ENCODE measurements at places on chromosomes 13 and 19.
A peak's percentile ranks its signal among the peaks of the same experiment; 100 is the strongest.

DNA sequence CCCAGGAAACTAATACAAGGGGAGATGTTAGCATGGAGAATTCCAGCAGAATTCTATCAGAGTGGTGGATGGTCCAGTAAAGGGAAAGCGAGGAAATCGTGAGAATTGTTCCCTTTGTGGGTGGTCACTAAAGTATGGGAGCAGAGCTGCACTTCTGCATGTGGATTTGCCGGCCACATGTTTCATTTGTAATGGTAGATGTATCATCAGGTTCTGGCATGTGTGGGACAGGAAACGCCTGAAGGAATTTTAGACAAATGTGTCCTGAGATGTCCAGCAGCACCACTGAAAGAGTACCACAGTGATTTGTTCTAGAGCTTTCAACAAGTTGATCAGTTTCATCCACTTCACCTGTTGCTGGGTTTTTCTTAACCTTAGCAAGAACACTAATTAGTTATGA lies 308.4 kb downstream of the SHISA2 start:
- DNase-seq = no peak

GRCh38 chr13:44874886-44875630 lies 114.2 kb downstream of the NUFIP1 start:
- no peak for DNase-seq

DNA sequence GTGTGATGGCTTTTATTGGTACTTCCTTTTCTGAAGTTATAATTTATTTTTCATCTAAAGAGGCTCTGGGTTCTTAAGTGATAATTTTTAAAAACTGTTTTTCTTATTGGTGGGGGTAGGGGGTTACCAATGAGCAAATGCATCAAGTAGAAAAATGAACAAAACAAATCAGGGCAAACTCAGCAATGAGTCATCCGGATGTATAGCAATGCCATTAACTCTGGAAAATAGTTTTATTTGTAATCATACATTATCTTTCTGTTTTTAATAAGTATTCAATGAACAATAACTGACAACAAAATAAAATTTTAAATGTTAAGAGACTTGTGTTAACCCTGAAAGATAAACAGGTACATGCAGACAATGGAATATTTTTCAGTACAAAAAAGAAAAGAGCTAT lies 67.6 kb downstream of the UFM1 start:
- no peak for DNase-seq

GRCh38 chr19:45593520-45593919 lies 8.5 kb downstream of the GPR4 start:
- DNase-seq = no peak

DNA sequence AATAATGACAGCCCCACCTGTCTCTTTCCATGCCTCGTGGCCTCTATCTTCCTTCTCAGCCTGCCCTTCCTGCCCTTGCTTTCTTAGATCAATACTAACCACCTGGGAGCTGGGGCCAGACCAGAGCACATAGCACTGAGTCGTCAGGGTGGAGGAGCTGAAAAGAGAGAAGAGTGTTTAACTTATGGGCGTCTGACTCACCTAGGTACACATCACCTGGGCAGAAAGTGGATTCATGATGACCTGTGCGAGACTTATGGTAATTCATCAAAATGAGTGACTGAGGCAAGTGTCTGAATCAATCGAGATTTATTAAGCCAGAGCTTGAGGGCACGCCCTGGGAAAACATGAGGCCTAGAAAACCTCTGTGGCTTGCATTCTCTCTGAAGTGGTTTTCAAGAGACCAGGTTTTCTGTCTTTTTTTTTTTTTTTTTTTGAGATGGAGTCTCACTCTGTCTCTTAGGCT lies 19.2 kb downstream of the CEACAM6 start:
- DNase-seq = no peak

DNA sequence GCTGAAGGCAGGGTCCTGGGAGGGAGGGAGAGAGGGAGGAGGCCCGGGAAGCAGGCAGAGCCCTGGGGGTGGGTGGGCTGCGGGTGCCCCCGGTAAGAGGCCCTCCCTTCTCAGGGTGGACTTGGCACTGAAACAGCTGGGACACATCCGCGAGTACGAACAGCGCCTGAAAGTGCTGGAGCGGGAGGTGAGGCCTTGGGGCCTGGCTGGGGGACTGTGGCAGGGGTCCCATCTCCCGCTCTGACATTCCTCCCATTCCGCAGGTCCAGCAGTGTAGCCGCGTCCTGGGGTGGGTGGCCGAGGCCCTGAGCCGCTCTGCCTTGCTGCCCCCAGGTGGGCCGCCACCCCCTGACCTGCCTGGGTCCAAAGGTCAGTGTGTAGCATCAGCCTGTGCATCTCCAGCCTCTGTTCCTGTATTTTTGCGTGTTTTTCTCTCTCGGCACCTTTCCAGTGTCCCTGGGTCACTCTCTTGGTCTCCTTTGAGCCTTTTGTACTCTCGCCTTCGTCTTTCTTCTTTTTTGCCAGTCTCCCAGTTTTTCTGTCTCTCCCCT lies 53.4 kb downstream of the TRPM4 start:
- DNase-seq = no peak

DNA sequence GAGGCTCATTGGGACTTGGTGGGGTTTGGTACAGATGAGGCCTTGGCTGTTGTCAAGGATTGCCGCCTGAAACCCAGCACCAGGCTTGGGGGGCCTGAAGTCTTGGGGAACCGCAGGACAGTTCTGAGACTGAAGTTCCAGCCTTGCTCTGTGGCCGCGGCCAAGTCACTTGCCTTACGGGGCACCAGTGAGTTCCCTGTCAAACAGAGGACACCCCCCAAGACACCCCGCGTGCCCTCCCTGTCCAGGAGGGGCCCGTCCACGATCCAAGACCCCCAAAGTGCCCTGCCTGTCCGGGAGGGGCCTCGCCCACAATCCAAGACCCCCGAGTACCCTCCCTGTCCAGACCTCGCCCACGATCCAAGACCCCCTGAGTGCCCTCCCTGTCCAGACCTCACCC lies 2.5 kb downstream of the CDC34 start:
- DNase-seq = no peak

DNA sequence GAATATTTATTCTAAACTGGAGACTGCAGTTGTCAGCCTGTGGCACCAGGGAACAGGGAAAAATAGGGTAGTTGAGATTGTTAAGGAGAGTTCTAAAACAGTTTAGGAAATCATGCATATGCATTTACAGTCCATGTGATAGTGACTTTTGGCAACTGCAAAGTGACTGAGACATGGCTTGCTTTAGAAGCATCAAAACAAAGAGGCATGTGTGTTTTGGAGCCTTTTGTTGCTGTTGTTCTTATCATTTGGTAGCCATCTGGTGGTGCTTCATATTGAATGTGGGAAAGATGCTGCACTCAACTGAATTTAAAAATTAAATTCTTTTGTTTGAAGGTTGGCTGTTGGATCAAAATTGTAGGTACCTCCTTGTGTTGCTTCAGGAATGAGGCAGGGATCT lies 10.2 kb upstream of the EBPL start:
- DNase-seq = no peak

DNA sequence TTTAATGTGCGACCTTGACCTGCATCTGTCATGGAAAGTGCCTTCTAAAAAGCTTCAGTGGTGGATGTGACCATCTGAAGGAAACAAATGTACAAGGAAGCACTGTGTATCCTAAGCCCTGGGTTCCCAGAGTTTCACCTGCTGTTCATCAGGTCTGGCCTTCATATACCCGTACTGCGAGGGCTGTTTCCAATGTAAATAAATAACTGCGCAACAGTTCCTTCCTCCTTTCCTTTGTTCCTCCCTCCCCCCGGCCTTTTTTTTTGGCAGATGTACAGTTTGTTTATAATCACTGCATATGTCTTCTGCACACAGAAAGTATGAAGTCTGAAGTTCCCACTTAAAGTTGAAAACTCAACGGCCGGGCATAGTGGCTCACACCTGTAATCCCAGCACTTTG lies 5.2 kb downstream of the FAAP24 start:
- no peak for DNase-seq

DNA sequence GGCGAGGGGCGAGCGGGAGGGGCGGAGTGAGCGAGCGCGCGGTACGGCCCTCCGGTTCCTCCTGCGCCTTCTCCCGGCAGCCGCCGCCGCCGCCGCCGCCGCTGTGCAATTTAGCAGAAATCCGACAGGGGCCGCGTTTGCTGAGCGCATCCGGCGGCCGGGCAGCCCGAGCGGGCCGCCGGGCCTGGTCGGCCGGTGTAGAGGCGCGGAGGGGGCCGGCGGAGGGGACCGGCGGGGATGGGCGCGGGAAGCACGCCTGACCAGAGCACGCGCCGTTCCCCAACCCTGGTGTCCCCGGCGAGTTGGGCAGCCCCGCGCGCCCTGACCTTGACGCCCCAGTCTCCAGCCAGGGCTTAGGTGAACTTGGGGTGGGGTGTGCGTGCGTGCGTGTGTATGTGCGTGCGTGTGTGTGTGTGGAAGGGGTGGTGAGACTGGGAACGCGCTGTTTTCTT lies 144.5 kb upstream of the ZNF536 start:
- DNase-seq = peak; percentile 41

GRCh38 chr13:98254513-98254912 lies 77.4 kb upstream of the RNF113B start:
- peak; percentile 81 for DNase-seq

GRCh38 chr19:19575411-19575810 lies 37.3 kb downstream of the CILP2 start:
- DNase-seq = no peak

- DNase-seq = peak; percentile 3
Observed at GRCh38 chr19:31100981-31101380, 248.3 kb downstream of the TSHZ3 start.

GRCh38 chr13:33794576-33794975 lies 23.4 kb upstream of the RFC3 start:
- DNase-seq = peak; percentile 71

DNA sequence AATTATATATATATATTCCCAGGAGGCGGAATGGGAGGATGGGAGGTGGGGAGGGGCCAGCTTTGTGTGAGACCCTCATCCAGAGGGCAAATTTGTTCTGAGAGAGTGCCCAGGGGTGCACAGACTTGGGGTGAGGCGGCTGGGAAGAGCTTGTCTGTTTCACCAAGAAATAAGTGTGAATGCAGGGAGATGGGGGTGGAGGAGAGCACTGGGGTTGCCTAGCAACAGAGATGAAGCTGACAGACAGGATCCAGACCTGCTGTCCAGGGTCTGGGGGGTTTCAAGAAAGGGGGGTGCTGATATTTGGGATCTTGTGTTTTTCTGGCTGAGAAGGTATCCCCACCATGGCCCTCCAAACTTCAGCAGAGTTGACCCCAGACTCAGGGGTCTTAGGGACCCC lies 18.6 kb upstream of the TNFAIP8L1 start:
- no peak for DNase-seq

DNA sequence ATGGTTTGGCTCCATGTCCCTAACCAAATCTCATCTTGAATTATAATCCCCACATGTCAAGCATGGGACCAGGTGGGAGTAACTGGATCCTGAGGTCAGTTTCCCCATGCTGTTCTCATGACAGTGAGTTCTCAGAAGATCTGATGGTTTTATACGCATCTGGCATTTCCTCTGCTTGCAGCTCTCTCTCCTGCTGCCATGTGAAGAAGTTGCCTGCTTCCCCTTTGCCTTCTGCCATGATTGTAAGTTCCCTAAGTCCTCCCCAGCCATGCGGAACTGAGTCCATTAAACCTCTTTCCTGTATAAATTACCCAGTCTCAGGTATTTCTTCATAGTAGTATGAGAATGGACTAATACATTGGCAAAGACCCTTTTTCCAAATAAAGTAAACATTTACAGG lies 96.8 kb downstream of the TSHZ3 start:
- no peak for DNase-seq

DNA sequence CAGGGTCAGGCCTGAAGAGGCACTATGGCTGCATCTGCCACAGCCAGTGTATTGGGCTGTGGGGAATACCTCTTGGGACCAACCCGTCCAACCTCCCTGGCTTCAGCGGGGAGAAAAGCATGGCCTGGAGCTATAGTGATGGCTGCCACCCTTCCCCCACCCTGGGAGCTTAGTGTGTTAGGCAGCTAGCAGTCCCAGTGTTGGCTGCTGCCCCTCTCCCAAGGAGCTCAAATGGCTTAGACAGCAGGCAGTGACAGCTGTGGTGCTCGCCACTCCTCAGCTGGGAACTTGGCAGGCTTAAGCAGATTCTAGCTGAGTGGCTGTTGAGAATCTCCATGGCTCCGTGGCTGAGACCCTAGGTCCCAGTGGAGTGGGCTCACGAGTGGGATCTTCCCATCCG lies 19.7 kb downstream of the ACOD1 start:
- no peak for DNase-seq

DNA sequence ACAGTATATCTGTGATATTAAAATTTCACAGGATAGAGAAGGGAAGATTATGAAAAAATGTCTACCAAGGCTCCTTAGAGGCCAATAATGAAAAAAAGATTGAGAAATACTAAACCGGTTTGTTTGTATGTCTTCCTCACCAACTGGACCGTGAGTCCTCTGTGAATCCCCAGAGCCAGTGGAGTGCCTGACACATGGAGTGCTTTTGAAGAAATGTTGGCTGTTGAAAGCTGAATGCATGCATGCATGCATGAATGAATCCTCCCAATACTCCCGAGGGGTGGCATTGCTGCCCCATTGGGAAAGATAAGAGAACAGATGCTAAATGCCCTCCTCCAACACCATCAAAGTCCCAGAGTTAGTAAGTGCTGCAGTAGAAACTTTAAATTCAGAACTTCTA lies 152.7 kb upstream of the SERP2 start:
- peak; percentile 71 for DNase-seq

GRCh38 chr19:49442771-49443365 lies 1.5 kb upstream of the SLC17A7 start:
- peak; percentile 88 for DNase-seq

DNA sequence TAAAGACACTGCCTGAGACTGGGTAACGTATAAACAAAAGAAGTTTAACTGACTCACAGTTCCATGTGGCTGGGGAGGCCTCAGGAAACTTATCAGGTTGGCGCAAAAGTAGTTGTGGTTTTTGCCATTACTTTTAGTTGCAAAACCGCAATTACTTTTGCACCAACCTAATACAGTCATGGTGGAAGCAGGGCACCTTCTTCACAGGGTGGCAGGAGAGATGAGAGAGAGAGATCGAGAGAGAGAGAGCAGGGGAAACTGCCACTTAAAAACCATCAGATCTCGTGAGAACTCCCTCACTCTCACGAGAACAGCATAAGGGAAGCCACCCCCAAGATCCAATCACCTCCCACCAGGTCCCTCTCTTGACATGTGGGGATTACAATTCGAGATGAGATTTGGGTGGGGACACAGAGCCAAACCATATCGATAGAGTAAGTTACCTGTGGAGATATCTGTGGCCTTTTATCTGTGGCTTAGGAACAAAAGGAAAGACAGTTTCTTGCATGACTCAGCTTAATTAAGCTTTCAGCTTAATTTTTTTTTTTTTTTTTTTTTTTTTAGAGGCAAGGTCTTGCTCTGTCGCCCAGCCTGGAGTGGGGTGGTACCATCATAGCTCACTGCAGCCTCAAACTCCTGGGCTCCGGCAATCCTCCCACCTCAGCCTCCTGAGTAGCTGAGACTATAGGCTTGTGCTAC lies 7.6 kb upstream of the CABP5 start:
- no peak for DNase-seq

DNA sequence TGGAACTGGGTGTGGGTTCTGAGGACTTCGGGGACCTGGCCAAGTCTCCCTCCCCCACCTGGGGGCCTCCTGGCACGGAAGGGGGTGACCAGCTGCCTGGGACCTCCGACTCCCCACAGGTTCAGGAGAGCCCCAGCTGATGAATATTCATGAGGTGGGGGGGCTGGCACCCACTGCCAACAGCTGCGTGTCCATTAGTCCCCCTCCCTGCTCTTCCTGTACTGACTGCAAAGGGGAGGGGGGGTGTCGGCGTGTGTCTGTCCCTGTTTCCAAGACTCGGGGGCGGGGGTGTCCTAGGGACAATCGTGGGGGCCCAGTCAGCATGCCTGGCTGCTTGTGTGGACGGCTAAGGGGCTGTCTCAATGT lies 10.6 kb upstream of the NFIX start:
- DNase-seq = no peak

Measured in fibroblast of gingiva (primary cell).